ENCODE measurements at places on chromosomes 6 and 20.

- DNase-seq = no peak
Measured at GRCh38 chr20:37190354-37191112, 11.2 kb upstream of the MROH8 start.

- no peak for DNase-seq
Measured at GRCh38 chr6:14729129-14729871, 516.6 kb upstream of the JARID2 start.

DNA sequence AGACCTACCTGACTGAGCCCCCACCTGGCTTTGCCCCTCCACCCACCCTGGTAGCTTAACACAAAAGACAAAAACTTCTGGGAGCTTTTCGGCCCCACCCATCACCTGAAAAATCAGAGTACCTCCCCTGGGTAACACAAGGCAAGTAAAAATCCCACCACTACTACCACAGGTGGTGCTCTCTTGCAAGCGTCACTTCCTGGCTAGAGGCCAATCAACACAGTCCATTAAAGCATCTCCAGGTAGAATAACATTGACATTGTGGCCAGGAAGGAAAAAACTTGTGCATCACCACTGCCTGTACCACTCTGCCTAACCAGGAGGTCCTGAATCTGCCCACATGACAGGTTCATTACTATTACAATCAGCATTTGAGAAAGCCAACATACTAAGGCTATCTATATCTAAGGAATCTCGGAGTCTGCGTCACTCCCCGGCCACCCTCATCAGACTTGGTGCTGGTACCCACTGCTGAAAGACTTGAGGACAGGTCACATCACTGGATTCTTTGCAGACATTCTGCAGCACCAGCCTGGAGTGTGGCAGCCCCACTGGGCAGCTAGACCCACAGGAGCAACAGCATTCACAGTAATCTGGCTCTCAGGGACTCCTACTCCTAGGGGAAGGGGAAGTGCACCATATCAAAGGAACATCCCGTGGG is 125.9 kb downstream of the CDK19 start:
- no peak for DNase-seq

DNA sequence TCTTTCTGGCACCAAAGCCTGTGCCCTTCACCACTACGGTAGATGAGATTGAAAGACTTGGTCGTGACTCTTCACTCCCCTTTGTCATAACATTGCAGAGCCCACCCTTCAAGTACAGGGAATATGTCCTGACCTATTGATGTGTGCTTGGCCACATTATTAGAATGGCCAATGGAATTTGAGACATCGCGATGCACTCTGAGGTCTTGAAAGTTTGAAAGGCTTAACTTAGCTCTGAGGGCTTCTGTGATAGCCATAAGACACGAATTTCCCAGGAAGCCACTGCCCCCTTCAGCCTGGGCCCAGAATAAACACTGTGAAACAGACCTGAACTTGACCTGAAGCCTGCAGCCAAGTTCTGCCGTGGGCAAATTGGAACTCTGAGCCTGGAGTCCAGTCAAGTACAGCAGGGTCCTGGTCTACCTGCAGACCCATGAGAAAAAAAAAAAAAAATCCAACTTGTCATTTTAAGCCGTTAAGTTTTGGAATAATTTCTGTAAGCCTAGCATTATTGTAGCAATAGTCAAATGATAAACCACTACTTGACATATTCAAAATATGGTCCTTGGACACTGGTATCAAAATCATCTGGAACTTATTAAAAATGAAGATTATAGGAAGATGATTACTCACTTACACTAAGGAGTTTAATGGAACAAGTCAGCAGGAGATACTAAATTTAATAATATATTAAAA is 36.9 kb upstream of the TRAF3IP2 start:
- no peak for DNase-seq

DNA sequence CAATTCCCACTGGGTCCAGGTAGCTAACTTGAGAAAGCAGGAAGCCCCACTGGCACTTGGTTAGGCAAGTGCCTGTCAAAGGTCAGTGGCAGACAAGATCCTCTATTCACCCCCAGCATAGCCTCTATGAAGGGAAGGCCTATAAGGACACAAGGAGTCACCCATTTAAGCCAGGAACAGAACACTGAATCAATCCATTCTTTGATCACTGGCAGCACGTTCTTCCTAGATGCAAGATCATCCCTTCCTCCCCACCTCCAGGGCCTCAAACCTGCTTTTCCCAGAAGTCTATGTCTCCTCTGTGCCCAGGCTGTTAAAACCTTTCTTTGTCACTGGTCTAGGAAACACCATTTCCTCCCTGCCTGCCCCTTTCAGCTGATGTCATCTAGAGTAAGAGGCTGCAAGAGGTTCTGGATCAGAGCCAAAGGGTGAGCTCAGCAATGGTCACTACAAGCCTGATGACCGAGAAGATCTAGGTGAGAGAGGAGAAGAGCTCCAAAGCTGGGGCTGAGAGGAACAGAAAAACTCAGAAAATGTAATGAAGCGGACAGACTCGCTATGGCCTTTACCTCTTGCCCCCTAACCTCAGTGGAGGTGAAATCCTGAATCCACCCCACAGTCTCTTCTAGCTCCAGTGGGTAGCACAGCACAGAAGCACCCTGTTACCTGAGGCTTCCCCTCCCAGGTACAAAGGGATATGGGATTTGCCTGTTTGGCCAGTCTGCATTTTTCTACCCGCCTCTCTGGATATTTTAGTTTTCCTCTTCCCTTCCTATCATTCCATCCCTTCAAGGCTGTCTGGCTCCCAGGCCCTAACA is 1.8 kb downstream of the GTPBP2 start:
- DNase-seq = no peak

- no peak for DNase-seq
Measured at GRCh38 chr6:10736731-10737130, 10.9 kb upstream of the TMEM14B start.

DNA sequence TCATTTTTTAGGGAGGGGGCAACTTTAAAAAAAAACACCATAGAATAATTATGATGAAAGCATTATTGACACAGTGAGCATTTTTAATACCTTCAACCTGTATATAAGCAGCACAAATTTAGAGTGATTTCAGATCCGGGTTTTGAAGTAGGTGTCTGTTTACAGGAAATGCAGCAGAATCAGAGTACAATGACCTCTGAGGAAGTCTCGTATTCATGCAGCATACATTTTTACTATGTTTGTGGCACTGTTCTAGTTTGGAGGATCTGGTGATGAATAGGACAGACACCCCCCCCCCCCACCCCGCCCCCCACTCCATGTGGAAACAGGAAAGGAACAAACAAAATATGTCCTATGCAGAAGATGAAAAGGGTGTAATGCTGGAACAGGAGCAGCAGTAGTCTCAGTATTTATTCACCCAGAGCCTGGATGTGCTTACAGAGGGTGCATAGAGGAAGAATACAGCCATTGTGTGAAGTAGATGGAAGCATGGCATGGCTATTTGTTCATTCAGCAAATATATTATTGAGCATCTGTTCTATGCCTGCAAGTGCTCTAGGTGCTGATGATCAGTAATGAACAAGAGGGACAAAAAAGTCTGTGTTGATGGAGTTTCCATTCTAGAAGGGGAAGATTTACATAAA is 19.7 kb downstream of the VAPB start:
- no peak for DNase-seq
